ENCODE measurements at places on chromosomes 6 and 20. TPM values are rescaled to one million over a fixed set of nuclear protein-coding genes. Genes with fewer than 3 reads are reported as not detected.

DNA sequence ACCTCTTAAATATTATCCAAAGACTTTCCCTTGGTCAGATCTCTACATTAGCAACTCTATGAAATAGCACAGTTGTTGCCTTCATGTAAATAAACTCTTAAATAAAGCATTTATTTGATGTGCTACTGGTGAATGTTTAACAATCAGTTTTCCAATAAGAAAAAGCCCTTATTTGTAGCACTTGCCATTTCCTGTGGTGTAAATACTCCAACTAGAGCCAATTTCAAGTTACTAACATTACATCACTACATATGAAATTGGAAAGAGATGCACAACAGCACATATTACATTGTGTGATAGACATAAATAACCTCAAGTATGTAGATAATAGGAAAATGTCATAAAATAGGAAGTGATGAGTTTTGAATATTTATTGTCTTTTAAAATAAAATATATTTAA is 5.0 kb upstream of the MYB start:
- DNase-seq, result no peak
- H3K36me3 ChIP-seq, result no peaks in the 10 kb centered on the region
- no peak overlapping the region for H3K27ac ChIP-seq
- peaks cover 3% of the 10 kb centered on the region for H3K4me1 ChIP-seq
- no peaks in the 10 kb centered on the region for H3K27me3 ChIP-seq

DNA sequence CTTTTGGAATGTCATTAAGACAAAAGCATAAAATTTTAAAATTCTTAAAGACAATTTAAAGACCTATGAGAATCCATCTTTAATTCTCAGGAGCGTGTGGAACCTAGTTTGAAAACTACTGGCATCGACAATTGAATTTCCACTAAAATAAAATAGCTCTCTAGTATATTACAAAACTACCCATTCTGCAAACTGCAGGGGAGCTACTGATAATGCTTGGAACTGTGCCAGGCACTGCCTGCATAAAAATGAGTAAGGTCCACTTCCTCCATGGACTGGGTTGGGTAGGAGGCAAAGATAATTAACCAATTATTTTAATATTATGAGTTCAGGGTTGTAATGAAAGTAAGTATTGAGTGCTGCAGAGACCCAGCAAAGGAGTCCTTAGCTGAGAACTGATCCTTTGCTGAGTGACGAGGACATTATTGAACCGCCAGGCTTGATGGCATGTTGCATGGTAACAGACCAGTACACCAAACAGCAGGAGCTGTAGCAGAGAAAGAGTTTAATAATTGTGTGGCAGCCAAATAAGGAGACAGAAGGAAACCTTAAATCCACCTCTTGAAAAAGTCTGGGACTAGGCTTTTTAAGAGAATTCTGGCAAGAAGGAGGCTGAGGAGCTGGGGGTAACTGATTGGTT is 261.3 kb downstream of the ESR1 start:
- H3K4me3 ChIP-seq, result no peak overlapping the region
- DNase-seq, result no peak
- H3K36me3 ChIP-seq, result no peaks in the 10 kb centered on the region

The NTSR1 gene
- 0.55 TPM for total RNA-seq

- H3K27me3 ChIP-seq, result no peaks in the 10 kb centered on the region
- H3K36me3 ChIP-seq, result no peaks in the 10 kb centered on the region
- DNase-seq, result no peak
Observed at GRCh38 chr6:144613859-144614258, 328.7 kb downstream of the UTRN start.

The SRMS gene
- not detected for total RNA-seq

- H3K27ac ChIP-seq, result no peak overlapping the region
- no peaks in the 10 kb centered on the region for H3K27me3 ChIP-seq
- H3K4me1 ChIP-seq, result no peaks in the 10 kb centered on the region
- no peak for DNase-seq
- H3K4me3 ChIP-seq, result no peak overlapping the region
Observed at GRCh38 chr6:52597738-52598122, 20.9 kb upstream of the TRAM2 start.

- no peak for DNase-seq
- H3K27ac ChIP-seq, result no peak overlapping the region
- no peak overlapping the region for H3K4me3 ChIP-seq
- H3K36me3 ChIP-seq, result no peaks in the 10 kb centered on the region
- H3K4me1 ChIP-seq, result no peaks in the 10 kb centered on the region
Observed at GRCh38 chr6:56913285-56914074, 41.4 kb upstream of the BEND6 start.

DNA sequence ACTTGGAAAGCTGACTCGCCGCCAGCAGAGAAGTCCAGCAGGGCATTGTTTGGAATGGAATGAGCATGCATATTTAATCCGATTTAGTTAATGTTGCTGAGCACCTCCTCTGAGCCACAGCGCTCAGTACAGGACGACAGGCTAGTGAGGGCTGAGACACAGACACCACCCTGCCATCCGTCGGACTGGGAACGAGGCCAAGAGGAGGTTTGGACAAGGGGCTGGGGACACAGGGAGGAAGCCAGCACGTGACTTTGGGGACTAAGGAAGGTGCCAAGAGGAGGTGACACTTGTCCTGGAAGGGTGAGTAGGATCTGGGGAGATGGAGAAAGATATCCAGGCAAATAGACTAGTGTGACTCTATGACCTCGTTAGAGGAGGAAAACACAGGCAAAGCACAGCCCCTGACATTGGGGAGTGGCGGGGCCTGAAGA is 152.5 kb upstream of the ECI2 start:
- H3K4me3 ChIP-seq, result no peak overlapping the region
- peaks cover 18% of the 10 kb centered on the region for H3K27me3 ChIP-seq
- H3K4me1 ChIP-seq, result no peaks in the 10 kb centered on the region
- no peak for DNase-seq
- no peaks in the 10 kb centered on the region for H3K36me3 ChIP-seq

The TBXT gene
- not detected for total RNA-seq

DNA sequence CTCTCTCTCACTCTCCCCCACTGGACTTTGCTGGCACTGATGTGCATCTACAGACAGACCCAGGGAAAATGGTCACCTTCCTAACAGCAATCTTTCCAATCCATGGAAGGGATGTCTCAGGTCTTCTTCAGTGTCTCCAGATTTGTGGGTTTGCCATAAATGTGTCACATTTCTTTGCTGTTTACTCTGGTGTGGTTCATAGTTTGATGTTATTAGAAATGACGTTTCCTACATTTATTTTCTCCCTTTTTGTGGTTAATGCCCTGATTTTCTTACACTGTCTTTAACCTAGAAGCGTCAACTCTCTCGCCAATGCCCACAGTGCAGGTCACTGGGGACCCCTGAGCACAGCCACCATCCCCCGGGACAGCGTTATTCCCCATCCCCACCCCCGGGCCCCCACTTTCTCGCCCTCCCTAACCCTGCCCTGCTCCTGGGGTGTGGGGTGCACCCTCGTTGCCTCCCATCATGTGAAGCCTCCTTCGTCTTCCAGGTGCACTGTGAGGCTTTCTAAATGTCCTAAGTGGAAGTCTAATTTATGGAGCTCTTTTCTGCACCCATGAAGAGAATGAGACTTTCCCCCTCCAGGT is 86.5 kb downstream of the YTHDF1 start:
- no peaks in the 10 kb centered on the region for H3K4me1 ChIP-seq
- H3K27ac ChIP-seq, result no peak overlapping the region
- no peak for DNase-seq
- H3K27me3 ChIP-seq, result peaks cover 10% of the 10 kb centered on the region
- H3K4me3 ChIP-seq, result no peak overlapping the region

The LY6G6C gene
- total RNA-seq, result not detected

- no peaks in the 10 kb centered on the region for H3K36me3 ChIP-seq
- no peak overlapping the region for H3K4me3 ChIP-seq
- DNase-seq, result no peak
- no peaks in the 10 kb centered on the region for H3K27me3 ChIP-seq
Observed at GRCh38 chr6:146583966-146584365, 14.8 kb upstream of the ADGB start.

- no peaks in the 10 kb centered on the region for H3K27me3 ChIP-seq
- no peak overlapping the region for H3K4me3 ChIP-seq
- H3K36me3 ChIP-seq, result no peaks in the 10 kb centered on the region
- no peak for DNase-seq
- H3K27ac ChIP-seq, result no peak overlapping the region
- no peaks in the 10 kb centered on the region for H3K4me1 ChIP-seq
Observed at GRCh38 chr6:105851113-105851580, 235.0 kb upstream of the PRDM1 start.

The MOG gene
- total RNA-seq, result not detected

GRCh38 chr20:15706719-15707118 is 866.5 kb downstream of the KIF16B start:
- no peaks in the 10 kb centered on the region for H3K27me3 ChIP-seq
- H3K27ac ChIP-seq, result no peak overlapping the region
- no peaks in the 10 kb centered on the region for H3K36me3 ChIP-seq
- no peaks in the 10 kb centered on the region for H3K4me1 ChIP-seq

DNA sequence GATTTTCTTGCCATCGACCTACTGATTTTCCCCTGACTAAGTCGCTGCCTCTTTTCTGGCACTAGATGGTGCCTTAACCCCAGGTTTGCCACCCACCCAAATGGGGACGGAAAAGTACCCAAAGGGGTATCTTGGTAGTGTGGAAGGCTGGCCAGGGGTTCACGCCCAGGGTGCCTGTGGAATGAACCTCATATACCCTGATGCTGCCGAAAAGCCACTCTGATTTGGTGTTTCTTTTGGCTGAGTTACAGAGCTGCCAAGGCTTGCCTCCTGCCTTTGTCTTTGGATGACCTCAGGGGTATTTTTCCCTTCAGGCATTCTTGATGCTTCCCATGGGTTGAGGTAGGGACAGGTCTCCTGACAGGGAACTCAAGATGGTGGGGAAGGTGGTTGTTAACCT is 78.1 kb downstream of the MAP3K7 start:
- DNase-seq, result no peak
- H3K4me1 ChIP-seq, result no peaks in the 10 kb centered on the region
- no peaks in the 10 kb centered on the region for H3K36me3 ChIP-seq
- no peak overlapping the region for H3K27ac ChIP-seq

GRCh38 chr6:107658920-107659865 is 164.9 kb downstream of the SCML4 start:
- H3K4me1 ChIP-seq, result peaks cover 19% of the 10 kb centered on the region
- no peak for DNase-seq
- no peaks in the 10 kb centered on the region for H3K36me3 ChIP-seq
- H3K4me3 ChIP-seq, result no peak overlapping the region
- no peak overlapping the region for H3K27ac ChIP-seq

The ZNF311 gene
- 0.25 TPM for total RNA-seq

The ALDH5A1 gene
- total RNA-seq, result 3.6 TPM

GRCh38 chr6:146422789-146423375 is 120.8 kb upstream of the RAB32 start:
- H3K27ac ChIP-seq, result no peak overlapping the region
- H3K4me1 ChIP-seq, result no peaks in the 10 kb centered on the region
- no peak for DNase-seq

Measured in CD4-positive, alpha-beta T cell (primary cell).